ENCODE measurements at places on chromosomes 7 and 10.

DNA sequence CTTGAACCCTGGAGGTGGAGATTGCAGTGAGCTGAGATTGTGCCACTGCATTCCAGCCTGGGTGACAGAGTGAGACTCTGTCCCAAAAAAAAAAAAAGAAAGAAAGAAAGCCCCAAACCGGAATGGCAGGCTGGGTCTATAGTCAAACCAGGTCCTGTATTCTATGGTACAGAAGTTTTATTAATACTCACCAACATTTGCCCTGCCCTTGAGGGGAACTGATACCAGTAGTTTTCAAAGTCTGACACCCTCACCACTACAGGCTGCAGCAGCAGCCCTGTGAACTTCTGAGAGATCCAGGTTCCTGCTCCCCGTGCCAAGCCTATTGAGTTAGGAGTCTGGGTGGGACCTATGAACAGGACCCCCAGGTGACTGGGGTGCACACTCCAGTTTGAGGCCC is 80.6 kb downstream of the RGS10 start:
- DNase-seq, result no peak

GRCh38 chr7:54917613-54918391 is 101.0 kb upstream of the EGFR start:
- no peak for DNase-seq

DNA sequence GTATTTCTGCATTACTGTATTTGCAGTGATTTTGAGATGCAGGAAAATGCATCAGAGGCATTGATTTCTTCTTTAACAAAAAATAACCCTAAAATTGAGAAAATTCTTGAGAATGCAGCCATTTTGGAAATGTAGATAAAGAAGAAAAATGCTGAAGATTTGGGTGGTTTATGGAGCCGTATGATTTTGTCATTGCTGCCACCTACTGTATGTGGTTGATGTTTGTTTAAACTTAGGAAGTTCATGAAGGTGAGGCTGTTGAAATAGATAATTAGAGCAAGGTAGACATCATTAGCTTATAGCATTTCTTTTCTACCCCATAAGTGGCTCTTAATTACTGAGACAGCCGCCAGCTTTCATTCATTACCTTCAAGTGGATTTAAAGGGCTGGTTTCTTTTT is 92.1 kb upstream of the SAMD8 start:
- no peak for DNase-seq

GRCh38 chr7:146698995-146699610 is 582.5 kb downstream of the CNTNAP2 start:
- no peak for DNase-seq

GRCh38 chr10:70324339-70324861 is 40.6 kb upstream of the NPFFR1 start:
- DNase-seq, result peak; percentile 33

GRCh38 chr7:101838837-101839483 is 21.5 kb downstream of the CUX1 start:
- DNase-seq, result no peak

- no peak for DNase-seq
Measured at GRCh38 chr10:131980321-131980720, 1.4 kb downstream of the BNIP3 start.

- DNase-seq, result no peak
Measured at GRCh38 chr7:74495112-74496086, 41.7 kb downstream of the GTF2IRD1 start.

GRCh38 chr10:129509835-129510234 is 42.8 kb downstream of the MGMT start:
- DNase-seq, result no peak

GRCh38 chr7:41007351-41007751 is 695.5 kb downstream of the INHBA start:
- DNase-seq, result no peak

DNA sequence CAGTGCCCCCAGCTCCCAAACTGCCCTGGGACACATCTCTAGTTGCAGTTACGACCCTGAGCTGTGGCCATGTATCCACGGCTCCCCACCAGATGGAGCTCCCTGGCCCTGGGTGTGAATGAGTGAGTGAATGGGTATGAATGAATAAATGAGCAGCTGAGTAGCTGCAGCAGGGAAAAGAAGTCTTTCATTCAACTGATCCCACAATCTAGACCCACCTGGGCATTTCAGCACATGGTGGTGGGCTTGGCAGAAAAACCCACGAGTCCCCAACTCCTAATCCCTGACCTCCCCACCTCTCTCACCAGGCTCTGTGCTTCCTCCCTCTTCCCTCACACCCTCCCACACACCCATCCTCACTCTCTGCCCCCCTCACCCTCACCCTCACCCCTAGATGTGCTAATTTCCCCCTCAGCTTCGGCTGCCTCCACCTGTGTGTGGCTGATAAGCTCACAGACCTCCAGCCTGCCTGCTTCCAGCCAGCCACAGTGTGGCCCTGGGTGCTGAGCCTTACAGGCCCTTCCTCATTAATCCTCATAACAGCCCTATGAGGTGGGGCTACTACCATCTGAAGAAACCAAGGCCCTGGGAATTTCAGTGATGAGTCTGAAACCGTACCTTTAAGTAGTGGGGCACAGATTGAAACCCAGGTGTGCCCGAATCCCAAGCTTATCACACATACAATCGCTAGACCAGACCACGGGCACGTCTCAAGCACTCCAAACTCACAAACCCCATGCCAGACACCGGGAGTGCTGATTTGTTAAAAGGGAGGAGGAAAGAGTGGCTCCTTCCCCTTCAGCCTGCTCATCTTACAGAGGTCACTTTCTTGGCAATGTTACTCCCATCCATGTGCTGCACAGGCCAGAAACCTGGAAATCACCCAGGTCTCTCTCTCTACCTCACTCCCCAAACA is 2.2 kb upstream of the ATP6V1F start:
- DNase-seq, result no peak

DNA sequence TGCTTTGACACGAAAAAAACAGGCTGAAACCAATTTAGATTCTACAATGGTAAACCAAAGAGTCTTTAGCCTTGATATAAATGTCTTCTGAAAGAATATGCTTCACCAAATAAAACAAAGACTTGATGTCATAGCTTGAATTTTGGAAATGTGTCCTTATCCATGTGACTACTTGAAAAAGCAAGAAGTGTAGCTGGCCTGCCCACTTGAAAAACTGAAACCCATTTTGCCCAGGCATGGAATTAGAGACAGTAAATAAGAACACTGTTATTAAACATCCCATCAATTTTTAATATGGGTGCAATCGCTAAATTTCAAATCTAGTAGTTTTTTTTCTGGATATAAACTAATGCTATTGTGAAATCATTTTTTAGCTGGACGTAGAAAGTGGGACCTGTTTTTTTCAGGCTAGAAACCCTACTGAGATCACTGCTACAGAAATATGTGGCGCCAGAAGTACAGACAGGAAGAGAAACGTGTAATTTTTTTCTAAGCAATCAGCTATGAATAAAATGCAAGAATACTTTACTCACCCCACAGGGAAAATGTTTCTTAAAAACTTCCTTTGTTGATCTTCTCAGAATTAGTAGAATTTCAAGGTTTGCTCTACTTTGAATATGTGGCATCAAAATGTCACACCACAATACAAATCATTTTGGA is 56.7 kb downstream of the PIP4K2A start:
- no peak for DNase-seq

- no peak for DNase-seq
Measured at GRCh38 chr10:50936335-50936734, 50.9 kb upstream of the A1CF start.

DNA sequence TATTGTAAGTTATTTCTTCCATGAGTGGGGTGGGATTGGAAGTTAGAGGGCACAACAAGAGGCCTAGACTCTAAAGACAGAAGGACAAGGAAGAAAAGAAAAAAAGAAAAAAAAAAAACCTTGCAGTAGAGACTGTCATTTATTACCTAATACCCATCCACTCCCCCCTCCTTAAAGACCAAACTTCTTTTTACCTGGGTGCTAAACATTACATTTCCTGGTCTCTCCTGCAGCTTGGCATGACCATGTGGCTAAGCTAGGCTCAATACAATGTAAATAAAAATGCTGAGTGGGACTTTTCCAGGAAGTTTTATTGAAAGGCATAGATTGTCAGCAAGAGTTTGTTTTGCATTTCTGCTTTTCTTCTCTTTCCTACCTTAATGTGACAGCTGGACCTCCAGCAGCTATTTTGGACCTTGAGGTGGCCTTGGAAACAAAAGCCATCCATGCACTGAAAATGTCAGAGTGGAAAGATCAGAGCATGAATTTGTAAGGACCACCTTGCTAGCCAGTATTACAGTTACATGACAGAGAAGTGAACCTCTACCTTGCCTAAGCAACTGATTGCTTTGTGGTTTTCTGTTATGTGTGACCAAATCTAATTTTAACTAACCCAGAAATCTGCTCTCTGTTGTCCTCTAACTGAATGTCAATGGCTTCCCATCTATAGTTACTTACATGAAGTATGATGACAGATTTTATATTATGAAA is 81.3 kb upstream of the SFMBT2 start:
- no peak for DNase-seq

DNA sequence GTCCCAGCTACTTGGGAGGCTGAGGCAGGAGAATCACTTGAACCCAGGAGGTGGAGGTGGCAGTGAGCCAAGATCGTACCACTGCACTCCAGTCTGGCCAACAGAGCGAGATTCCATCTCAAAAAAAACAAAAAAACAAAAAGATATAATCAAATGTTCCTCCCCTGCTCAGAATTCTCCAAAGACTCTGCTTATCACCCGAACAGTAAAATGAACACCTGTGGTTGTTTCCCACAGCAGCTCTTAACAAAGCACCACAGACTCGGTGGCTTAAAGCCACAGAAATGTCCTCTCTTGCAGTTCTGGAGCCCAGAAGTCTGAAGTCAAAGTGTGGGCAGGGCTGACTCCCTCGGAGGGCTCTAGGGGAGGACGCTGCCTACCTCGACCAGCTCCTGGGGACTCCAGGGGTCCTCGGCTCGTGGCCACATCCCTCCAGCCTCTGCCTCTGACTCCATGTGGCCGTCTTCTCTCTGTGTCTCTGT is 4.1 kb upstream of the INTS1 start:
- no peak for DNase-seq

- DNase-seq, result no peak
Measured at GRCh38 chr7:64544010-64544409, 18.9 kb downstream of the ZNF680 start.

DNA sequence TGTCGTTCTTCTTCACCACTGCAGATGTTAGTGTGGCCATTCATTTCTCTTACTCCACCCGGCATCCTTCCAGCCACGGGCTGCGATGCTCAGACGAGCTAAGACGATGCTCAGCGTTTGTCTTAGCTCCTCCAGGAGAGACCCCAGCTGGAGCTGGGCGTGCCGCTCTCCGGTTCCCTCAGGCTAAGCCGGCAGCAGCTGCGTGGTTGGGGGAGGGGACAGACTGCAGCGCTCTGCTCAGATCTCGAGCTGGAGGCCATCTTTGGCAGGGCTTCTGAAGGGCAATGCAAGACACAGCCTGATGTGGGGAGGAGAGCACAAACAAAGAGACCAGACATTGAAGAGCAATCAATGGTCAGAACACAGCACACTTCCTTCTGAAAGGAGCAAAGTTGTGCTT is 4.8 kb downstream of the INA start:
- no peak for DNase-seq

DNA sequence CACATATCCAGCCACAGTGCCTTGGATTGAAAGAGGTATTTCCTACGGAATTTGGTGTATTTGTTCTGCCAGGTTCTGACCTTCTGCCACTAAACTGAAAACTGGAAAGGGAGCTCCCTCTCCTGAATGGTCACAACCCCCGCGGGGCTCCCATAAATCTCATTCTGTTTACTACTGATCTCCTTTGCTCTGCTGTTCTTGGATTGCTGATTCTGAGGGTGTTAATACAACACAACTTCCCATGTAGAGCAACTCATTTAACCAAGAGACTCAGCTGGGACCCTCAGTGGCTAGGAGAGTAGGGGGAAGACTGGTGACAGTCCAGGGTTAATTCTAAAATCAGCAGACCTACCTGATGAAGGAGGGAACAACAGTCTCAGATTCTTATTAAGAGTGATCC is 662.9 kb downstream of the INHBA start:
- DNase-seq, result no peak

- DNase-seq, result no peak
Measured at GRCh38 chr10:116984202-116984990, 20.6 kb downstream of the SHTN1 start.

DNA sequence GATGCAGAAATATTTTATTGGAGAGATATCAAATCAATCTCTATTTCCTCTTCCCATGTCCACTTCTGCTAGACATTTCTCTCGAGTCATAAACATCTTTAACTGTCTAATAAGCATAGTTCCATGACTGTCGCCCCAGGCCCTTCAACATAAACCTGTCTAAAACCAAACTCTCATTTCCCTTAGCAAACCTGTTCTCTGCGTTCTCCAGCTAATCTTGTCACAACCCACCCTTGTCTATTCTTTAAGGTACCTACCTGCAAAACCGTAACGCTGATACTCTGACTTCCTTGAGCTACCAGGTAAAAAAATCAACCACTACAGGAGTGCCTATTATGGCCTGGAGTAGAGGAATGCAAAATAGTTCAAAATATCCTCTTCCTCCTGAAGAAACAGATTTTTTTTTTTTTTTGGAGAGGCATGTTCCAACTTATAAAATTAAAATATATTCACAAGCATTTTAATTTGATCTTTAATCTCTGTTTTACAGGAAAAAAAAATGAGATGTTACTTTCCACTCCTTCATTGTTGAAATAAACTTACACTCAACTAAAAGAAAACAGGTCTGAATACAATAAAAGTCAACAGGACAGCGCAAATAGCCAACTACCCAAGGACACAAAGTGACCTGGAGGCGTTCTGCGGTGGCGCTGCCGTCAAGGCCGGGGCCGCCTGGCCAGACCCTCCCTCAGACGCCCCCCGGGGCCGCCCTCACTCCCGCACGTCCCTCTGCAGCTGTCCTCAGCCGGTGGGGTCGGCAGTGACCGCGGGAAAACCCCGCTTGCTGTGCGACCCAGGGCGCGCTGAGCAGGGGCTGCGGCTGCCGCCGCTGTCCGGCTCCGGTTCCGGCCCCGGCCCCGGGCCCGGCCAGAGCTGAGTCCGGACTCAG is 765 bp downstream of the SLC25A40 start:
- no peak for DNase-seq

GRCh38 chr10:99748823-99749451 is 16.9 kb downstream of the CUTC start:
- DNase-seq, result no peak

DNA sequence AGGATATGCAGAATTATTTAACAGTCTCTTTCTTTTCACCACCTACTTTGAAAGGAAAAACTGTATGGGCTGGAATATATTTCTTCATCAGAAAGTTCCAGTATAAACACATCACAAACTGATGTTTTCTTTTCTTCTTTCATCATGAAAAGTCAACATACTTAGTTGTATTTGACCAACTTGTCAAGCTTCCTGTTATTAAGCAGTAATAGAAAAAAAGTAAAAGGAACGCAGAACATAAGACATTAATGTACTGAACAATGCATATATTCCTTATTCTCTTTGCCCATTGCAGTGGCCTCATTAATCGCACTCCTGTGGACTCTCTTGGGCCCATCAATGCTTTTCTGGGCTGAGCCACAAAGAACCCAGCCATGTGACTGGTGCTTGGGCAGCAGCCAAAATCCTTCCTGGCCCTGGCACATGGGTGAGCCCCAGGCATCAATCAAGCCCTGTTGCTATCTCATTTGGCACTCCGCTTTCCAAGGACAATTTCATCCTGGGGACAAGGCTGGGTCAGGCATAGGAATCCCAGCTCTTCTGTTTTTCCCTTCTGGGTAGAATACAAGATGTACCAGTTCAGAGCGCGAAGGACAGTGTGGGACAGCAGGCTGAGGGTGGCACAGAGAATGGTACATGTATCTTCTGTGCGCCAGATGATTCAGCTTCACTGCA is 42.3 kb downstream of the RHOBTB1 start:
- DNase-seq, result no peak

- no peak for DNase-seq
Measured at GRCh38 chr7:72405418-72405817, 6.7 kb downstream of the CALN1 start.
